Mammary epithelial cell (primary cell): ENCODE measurements at places on chromosomes 12 and 14. TPM values are rescaled to one million over a fixed set of nuclear protein-coding genes. Genes with fewer than 3 reads are reported as not detected.

DNA sequence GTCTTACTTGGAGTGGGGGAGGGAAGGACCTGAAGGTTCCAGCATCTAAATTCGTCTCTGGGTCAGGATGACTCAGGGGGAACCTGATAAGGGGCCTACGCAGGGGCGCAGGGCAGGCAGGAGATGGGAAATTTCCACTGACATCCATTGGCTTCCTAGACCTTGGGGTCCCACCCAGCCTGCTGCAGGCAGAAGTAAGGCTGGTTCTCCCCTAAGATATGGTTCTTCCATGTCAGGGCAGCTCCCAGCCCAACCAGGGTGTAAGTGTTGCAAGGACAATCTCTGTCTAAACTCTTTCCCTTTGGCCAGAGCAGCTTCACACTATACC lies 2.1 kb upstream of the NDRG2 start:
- DNase-seq = no peak

GRCh38 chr14:68784978-68785533 lies 7.8 kb downstream of the ZFP36L1 start:
- peak; percentile 92 for DNase-seq

DNA sequence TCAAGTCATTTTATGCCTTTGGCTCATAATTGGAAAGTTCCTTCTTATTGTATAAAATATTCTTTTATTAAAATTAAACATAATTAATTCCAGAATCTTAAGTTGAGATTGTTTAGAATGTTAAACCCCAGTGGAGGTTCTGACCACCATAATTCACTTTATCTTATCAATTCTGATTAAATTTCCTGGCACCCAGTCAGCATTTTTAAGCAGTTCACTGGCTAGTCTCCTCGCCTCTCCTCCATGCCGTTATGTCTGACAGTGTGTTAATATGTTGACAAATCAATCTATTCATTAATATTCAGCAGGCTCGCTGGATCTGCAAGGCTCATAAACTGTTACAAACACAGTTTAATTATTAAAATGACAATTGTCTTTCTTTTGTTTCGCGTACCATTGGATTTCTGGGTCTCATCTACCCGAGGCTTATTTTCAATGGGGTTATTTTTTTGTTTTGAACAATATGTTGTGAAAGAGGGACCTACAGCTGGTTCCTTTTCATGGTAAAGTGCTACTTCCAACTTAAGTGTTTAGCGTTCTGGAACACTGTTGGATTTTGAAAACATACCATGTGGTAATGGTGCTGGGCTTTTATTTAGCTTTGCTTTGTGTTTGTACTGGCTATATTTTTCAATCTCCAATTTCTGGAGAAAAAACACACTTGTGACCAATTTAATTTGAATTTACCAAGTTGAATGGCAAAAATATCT lies 339.7 kb downstream of the PRKD1 start:
- DNase-seq = no peak

DNA sequence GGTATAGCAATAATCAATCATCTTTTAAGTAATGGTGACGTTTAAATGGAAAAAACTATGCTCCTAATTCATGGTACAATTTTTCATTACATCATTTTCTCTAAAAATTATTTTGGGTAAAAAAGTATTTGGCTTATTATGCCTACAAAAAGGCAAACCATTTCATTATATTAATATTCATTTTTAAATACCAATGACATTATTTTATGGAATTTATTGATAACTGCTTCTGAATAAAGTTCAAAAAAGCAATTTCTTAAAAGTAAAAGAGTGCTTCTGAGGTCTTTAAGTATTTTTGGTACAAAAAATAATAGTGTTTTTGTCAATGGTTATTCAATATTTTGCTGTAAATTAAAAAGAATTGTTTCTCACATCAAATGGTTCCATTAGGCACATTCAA lies 12.2 kb downstream of the SLC38A2 start:
- DNase-seq = no peak

- no peak for DNase-seq
These were observed 9.1 kb upstream of the KIF21A start for GRCh38 chr12:39451977-39452376.

- no peak for DNase-seq
These were observed 44.0 kb downstream of the C12orf50 start for GRCh38 chr12:87985069-87985675.

- DNase-seq = no peak
These were observed 45.7 kb upstream of the CLMN start for GRCh38 chr14:95365401-95365800.

- DNase-seq = no peak
These were observed 4.8 kb upstream of the AEBP2 start for GRCh38 chr12:19434538-19434937.

DNA sequence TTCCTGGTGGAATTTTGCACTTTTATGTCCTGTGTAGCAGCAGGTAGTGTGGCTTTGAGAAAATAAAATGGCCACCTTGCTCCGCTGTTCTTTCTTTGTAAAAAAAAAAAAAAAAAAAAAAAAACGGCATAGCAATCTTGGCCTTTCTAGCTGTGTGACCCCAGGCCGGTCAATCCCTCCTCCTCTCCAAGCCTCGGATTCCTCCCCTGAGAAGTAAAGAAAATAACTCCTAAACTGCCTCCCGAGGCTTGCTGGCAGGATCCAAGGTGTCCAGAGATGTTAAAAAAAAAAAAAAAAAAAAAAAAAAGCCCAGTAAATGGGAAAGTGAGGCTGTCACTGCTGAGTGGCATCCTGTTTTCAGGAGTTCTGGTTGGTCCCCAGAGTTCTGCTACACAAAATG lies 23.9 kb upstream of the MAP1LC3B2 start:
- no peak for DNase-seq

GRCh38 chr14:78983126-78983525 lies 813.0 kb downstream of the NRXN3 start:
- DNase-seq = no peak

GRCh38 chr12:49340971-49341776 lies 4.2 kb upstream of the C1QL4 start:
- no peak for DNase-seq

- DNase-seq = no peak
These were observed 265.9 kb downstream of the EFCAB11 start for GRCh38 chr14:89688507-89689211.

- no peak for DNase-seq
These were observed 1.6 kb upstream of the FMNL3 start for GRCh38 chr12:49708851-49709250.

Gene ADAMTS20
- not detected in 2 replicates for total RNA-seq

Gene LRRIQ1
- total RNA-seq = 2.2 TPM

Gene ALDH1L2
- total RNA-seq = 92.1 and 121 TPM in 2 replicates

Gene CD4
- 0.96 and 1.8 TPM in 2 replicates for total RNA-seq

Gene KDM5A
- 47.2 and 52.4 TPM in 2 replicates for total RNA-seq

Gene TPPP2
- total RNA-seq = not detected

Gene C3AR1
- total RNA-seq = 0.42 TPM in 1 of 2 replicates, not detected in the other

Gene LRRC9
- total RNA-seq = not detected in 2 replicates

Gene AMDHD1
- total RNA-seq = 0.29 and 0.78 TPM in 2 replicates

Gene CCDC184
- 0.53 and 1.5 TPM in 2 replicates for total RNA-seq

Gene DNAAF2
- total RNA-seq = 7.9 and 8.2 TPM in 2 replicates
